Renal cortical epithelial cell (primary cell): ENCODE measurements at places on chromosomes 5 and 9. TPM values are rescaled to one million over a fixed set of nuclear protein-coding genes. Genes with fewer than 3 reads are reported as not detected.

CD74 gene
- 25.4 and 42.5 TPM in 2 replicates for total RNA-seq

ADAMTS19 gene
- total RNA-seq = 0.30 TPM in 1 of 2 replicates, not detected in the other

ZBTB34 gene
- total RNA-seq = 9.0 and 19.5 TPM in 2 replicates

DOCK2 gene
- 13.5 and 56.1 TPM in 2 replicates for total RNA-seq

ARSI gene
- 7.3 and 11.7 TPM in 2 replicates for total RNA-seq

- no peak for DNase-seq
Measured at GRCh38 chr9:124388275-124389048, 26.8 kb downstream of the PSMB7 start.

- peak; percentile 25 for DNase-seq
Measured at GRCh38 chr5:74517700-74518099, 122.8 kb downstream of the ENC1 start.

DNA sequence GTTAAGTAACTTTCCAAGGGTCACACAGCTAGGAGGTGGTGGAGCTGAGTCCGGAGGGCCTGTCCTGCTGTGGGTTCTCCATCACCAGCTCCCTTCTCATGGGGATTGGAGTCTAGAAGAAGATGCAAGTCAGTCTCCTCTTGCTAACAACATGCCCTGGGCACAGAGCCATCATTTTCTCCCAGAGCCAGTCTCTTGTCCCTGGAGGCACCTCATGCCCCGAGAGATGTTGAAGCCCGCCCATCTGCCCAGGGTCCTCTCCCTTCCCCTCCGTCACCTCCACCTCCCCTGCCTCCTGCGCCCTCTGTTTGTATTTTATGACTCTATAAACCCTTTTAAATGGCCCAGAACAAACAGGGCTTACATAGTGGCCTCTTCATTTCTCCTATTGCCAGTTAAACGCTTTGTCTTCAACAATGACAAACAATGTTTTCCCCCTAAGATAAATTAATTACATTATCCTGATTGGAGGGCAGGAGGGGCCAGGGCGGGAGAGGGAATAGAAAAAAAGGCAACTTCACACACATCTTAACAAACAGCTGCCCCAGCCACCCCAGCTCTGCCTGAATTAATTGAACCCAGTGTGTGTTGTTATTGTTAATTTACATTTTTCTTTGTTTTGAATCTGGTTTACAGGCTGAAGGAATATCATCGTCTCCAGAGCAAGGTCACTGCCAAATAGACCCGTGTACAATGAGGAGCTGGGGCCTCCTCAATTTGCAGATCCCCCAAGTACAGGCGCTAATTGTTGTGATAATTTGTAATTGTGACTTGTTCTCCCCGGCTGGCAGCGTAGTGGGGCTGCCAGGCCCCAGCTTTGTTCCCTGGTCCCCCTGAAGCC, 55.8 kb downstream of the ASS1 start:
- DNase-seq = no peak

DNA sequence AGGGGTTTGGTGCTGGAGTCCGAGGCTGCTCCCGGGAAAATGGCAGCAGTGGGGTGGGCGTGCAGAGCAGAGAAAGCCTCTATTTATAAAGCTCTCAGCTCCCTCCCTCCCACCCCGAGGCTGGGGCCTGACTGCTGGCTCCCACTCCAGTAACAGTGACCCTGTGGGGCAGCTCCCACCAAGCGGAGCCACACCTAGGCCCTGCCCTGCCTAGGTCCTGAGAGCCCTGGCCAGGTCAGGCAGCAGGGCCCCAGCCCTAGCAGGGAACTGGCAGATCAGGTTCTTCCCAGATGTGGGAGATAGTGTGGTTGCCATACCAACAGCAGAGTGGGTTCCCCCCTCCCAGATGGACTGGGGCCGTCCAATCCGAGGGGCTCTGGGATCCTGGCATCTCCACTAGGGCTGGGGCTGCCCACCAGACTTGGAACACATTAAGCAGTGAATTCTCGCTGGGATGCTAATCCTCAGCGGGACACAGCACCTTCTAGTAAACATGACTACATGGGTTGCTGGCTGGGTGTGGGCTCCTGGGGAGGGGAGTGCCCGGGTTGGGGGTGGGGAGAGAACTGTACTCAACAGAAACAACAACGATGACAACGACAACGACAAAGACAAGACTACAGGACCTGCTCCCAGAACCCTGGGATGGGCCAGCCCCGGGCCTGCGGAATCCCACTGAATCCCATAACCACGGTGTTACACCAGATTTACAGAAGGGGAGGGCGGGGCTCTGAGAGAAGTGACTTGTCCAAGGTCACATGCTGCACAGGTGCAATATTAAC, 1.5 kb downstream of the SH3GLB2 start:
- peak; percentile 14 for DNase-seq

DNA sequence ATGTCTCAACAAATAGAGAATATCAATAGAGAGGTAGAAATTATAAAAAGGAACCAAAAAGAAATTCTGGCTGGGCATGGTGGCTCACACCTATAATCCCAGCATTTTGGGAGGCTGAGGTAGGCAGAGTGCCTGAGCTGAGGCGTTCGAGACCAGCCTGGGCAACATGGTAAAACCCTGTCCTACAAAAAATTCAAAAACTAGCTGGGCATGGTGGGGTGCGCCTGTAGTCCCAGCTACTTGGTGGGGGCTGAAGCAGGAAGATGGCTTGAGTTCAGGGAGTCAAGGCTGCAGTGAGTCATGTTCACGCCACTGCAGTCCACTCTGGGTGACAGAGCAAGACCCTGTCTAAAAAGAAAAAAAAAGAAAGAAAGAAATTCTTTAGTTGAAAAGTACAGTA, 24.9 kb downstream of the IPPK start:
- no peak for DNase-seq

GRCh38 chr9:71746023-71746757, 22.1 kb downstream of the CEMIP2 start:
- DNase-seq = no peak

- DNase-seq = no peak
Measured at GRCh38 chr5:50873595-50874277, 207.3 kb downstream of the PARP8 start.

DNA sequence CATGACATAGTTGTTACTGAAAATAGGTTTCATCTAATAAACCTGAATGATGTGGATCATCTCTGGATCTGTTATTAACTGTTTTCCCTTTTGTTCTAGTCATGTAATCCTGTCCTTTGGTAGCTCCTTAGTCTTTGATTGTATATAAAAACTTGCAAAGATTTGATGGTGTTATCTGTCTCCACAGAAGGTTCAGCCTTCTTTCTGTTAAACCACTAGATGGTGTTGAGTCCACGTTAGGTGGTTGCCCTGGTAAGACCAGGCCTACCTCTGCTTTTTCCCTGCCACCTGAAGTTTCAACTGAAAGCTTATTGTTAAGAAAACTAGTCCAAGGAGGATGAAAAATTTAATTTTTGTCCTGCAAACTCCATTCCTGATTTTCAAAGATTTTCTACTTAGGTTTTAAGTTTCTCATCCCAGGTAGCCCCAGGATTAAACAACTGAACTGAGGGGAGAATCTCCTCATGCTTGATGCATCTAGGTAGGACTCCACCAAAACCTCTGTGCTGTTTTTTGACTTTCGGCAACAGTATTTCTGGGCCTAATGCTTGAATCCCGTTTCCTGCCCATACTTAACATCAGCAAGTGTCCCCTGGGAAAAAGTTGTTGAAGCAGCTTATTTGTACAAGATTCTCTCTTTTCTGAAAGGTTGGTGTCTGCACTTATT, 68.5 kb downstream of the RICTOR start:
- peak; percentile 46 for DNase-seq

GRCh38 chr5:143470120-143470519, 66.6 kb upstream of the NR3C1 start:
- DNase-seq = peak; percentile 71

DNA sequence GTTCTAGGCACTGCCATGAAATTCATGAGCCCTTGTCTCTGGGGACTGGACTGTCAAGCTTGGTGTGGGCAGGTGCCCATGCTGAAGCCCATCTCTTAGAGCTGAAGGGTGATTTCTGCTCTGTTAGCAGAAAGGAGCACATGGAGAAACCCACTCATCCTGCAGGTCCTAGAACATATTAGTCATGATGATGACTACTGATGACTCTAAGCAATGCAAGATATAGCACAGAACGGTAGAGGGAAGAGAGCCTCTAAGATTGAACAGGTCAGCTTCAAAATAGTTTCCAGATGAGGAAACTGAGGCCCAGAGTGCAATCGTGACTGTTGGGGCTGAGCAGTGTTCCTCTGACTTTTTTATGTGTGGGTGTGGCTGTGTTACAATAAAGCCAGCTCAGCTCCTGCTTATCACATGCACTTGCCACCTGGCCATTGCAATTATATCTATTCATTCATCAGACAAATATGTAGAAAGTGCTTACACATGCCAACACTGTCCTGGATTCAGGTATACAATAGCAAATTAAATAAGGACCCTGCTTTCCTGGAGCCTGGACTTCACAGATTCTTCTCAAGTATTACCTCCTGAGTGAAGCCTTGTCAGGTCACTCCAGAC, 140.2 kb upstream of the BRINP1 start:
- peak; percentile 3 for DNase-seq

- DNase-seq = no peak
Measured at GRCh38 chr9:101027733-101028345, 688 bp upstream of the PLPPR1 start.

DNA sequence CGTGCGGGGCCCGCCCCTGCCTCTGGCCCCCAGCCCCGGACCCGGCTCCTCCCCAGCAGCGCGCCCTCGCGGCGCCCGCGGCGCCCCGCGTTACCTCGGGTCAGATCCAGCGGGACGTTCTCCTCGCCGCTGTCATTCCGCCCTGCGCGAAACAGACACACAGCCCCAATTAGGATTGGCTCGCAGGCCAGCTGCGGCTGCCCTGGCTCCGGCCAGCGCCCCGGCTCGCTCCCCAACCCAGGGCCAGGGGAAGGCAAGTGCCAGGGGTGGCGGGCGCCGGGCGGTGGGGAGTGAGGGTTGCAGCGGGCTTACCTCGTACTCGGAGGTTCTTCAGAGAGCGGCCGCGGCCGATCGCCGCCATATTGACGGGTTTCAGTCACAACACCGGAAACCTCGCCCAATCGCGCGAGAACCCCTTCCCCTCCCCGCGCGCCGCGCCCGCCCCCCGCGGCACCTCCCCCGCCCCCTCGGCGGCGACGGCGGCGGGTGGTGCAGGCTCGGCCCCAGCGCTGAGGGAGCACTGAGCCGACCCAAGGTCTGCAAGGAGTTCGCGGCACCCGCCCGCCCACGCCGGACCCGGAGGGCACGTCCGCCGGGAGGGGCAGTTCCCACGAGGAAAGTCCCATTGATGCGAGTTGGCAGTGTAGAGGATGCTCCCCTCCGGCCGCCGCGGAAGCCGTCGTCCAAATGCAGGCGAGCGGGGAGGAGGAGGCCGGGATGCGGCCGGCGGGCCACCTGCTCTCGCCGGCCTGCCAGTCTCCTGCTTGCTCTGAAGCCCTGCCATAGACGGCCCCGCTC, at the start of gene RICTOR:
RICTOR (minus strand) TSS at position 383 of the 798 bp plus-strand sequence; CDS start at position 361, 22 bp downstream.
- peak; percentile 64 for DNase-seq

DNA sequence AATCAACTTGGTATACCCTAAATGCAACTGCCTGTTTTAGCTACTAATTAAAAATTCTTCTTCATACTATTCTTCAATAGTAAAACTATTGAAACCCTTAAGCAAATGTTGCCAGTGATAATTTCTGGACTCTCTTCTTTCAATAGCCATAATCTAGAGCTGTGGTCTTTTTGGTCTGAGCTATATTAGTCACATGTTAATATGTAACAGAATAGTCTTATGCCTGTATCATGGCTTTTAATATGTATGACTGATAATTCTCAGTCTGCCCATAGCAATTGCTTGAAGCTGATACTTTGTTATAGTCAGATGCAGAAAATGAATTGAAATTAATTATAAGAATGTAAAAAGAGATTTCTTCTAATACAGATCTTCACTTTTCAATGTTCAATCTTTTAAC, 1871.9 kb upstream of the CDH6 start:
- DNase-seq = no peak

DNA sequence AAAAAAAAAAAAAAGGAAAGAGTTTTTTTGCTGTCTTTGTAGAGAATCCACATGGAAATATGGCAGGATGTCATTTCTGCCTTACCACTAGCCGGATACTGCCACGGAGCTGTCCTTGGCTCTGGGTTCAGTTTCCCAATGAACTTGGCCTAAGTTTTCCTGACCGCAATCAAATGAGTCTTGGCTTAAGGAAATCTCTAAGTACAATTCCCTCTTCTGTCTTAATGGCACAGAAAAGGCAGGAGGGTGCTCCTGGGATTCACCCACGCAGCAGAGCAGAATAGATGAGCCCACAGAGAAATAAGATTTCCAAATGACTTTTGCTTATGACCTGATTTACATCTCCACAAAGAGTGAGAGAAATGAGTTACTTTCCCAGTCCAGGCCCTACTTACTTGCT, 284.0 kb upstream of the VLDLR start:
- no peak for DNase-seq

DNA sequence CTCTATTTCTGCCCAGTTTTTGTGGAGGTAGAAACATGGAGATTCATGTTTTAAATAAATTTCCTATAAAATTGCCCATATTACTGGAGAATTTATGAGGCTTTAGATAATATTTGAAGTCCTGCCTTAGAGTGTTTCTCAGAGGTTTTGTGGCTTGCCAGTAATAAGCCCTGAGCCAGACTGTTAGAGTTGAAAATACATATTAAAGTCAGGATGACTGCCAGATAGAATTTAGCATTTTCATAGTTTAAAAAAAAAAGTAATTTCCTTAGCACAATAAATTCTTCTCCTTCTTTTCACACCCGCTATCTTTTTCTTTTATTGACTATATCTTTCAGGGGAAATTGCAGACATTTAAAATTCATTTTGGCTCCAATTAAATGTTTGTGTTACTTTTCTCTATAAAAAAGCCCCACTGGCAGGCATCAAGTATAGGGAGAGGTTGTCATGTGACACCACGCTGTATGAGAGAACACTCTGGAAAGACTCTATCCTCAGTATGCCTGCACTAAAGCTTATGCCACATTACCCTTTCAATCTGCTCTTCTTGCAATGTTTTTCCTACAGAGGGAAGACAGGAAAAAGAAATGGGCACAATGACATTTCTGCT, 135.2 kb downstream of the MPDZ start:
- DNase-seq = no peak
